ENCODE measurements at places on chromosomes 1 and 21. TPM values are rescaled to one million over a fixed set of nuclear protein-coding genes. Genes with fewer than 3 reads are reported as not detected.

TUT4 gene
- 32.7 TPM for total RNA-seq

DNA sequence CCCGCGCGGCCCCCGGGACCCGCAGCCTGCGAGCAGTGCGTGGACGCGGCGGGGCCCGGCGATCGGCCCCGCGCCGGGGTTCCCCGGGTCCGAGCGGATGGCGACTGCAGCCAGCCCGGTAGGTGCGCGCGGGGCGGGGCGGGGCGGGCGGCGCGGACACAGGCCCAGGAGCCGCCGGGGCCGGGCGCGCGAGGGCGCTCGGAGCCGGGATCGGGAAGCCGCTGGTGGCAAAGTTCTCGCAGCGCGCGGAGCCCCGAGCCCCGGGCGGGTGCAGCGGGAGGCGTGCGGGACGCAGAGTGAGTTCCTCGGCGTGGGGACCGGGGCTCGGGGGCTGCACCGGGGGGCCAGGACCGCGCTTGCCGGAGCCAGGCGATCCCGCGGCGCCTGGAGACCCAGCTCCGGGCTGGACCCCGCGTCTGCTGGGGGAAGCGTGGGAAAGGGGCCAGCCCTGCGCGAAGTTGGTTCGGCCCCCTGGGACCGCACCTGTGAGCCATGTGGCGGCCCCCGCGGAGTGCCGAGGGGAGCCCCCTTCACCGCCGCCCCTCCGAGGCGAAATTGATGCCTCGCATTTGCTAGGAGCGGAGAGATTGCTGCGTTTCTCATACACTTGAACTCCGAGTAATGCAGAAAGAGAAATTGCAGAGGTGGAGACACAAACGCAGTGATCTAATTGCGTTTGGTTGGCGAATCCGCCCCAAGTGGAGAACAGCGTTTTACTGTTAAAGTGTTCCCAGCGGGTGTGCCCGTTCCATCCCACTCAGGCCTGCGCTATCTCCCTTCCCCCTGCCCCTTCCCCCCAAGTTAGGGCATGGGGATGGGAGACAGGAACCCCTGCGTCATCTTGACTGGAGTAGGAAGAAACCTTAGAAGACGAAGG is 228.9 kb upstream of the TMEM51 start:
- H3K4me3 ChIP-seq: peak overlapping the region; percentile 58
- H3K4me1 ChIP-seq: peaks cover 28% of the 10 kb centered on the region
- DNase-seq: peak; percentile 93
- H3K27me3 ChIP-seq: no peaks in the 10 kb centered on the region

DNA sequence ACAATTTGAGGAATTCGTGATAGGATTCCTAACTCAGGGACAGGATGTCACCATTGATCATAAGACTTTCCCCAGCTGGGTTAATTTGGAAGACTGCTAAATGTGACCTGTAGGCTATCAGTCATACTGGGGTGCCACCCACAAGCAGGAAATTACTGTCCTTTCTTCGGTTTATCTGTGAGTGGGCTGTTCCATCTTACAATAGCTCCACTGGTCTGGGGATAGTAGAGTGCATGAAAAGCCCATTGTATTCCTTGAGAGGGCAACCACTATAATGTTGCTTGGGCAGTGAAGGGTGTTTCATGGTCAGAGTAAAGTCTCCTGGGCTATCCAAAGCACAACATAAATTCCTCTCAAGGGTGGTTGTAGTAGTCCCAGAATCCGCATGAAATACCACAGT is 1523.0 kb upstream of the B3GALT2 start:
- no peaks in the 10 kb centered on the region for H3K27me3 ChIP-seq
- no peaks in the 10 kb centered on the region for H3K4me1 ChIP-seq
- no peak for DNase-seq
- no peak overlapping the region for H3K4me3 ChIP-seq
- no peaks in the 10 kb centered on the region for H3K36me3 ChIP-seq

DNA sequence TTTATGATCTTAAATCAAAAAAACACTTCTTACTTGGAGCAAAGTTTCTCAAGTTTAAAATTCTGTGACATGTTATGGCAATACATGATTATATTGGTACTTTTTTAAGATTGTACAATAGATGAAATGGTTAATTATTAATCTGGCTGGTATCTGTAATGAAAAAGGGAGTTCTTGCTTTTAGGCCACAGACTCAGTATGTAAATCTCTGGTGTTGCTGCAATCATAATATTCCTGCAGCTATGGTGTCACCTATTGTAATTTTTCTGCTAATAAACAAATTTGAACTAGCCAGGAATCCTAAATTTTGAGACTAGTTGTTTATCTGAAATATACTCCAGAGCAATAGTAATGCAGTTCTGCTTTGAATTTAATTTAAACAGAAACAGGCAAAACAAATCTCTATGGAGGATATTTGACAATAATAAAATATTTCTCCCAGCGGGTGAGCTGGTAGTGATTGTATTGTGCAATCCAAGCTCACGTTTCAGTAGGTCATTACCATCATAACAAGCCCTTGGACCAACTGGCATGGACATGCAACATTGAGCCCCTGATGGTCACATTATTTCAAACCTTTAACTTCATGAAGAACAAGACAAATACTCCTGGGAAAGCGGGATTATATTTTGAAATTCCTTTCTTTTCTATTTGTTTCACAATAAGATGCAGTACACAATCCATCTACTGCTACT is 77.2 kb upstream of the USH2A start:
- H3K4me1 ChIP-seq: no peaks in the 10 kb centered on the region
- no peak overlapping the region for H3K4me3 ChIP-seq
- H3K36me3 ChIP-seq: no peaks in the 10 kb centered on the region
- H3K27ac ChIP-seq: no peak overlapping the region
- DNase-seq: no peak
- H3K27me3 ChIP-seq: no peaks in the 10 kb centered on the region

GRCh38 chr21:25890001-25890400 is 155.2 kb downstream of the GABPA start:
- peaks cover 19% of the 10 kb centered on the region for H3K4me1 ChIP-seq
- H3K27me3 ChIP-seq: no peaks in the 10 kb centered on the region
- no peak for DNase-seq
- no peaks in the 10 kb centered on the region for H3K36me3 ChIP-seq
- H3K4me3 ChIP-seq: no peak overlapping the region

GRIK3 gene
- total RNA-seq: not detected

GRCh38 chr1:179178183-179178582 is 51.3 kb downstream of the ABL2 start:
- no peak overlapping the region for H3K4me3 ChIP-seq
- H3K27me3 ChIP-seq: no peaks in the 10 kb centered on the region
- no peaks in the 10 kb centered on the region for H3K4me1 ChIP-seq
- no peak overlapping the region for H3K27ac ChIP-seq
- no peaks in the 10 kb centered on the region for H3K36me3 ChIP-seq
- no peak for DNase-seq

GRCh38 chr1:201645956-201646355 is 107.0 kb downstream of the NAV1 start:
- H3K27ac ChIP-seq: no peak overlapping the region
- H3K36me3 ChIP-seq: peaks cover 6% of the 10 kb centered on the region
- H3K4me1 ChIP-seq: peaks cover 33% of the 10 kb centered on the region
- H3K4me3 ChIP-seq: no peak overlapping the region
- no peak for DNase-seq

- H3K27ac ChIP-seq: no peak overlapping the region
- DNase-seq: no peak
- H3K27me3 ChIP-seq: no peaks in the 10 kb centered on the region
- H3K36me3 ChIP-seq: no peaks in the 10 kb centered on the region
- H3K4me3 ChIP-seq: peak overlapping the region; percentile 78
Measured at GRCh38 chr1:117058810-117059209, 1.3 kb upstream of the TTF2 start.

DNA sequence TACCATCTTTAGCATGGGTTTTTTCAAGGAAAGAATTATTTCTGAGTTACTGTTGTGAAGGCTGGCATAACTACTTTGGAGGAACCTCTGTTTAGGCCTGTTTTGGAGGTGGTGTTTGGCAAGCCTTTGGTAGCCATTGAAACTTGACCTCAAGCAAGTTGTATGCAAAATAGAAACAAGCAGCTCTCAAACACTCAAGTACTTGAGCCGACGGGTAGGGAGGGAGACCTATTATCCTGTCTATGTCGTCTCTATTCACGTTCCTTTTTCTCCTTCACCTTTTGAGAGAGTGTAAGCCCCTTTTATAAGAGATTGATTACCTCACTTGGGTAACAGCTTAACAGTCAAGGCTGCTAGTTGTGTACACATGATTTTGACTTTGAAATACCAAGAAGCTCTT is 878.3 kb upstream of the CXADR start:
- H3K27ac ChIP-seq: no peak overlapping the region
- H3K27me3 ChIP-seq: no peaks in the 10 kb centered on the region
- H3K36me3 ChIP-seq: no peaks in the 10 kb centered on the region
- no peaks in the 10 kb centered on the region for H3K4me1 ChIP-seq
